Activated T-cell treated with anti-CD3 and anti-CD28 coated beads, Interleukin-2, amount 50 U/mL, for 4 hours (primary cell): ENCODE measurements at places on chromosomes 3 and 15.

- no peak for DNase-seq
These were observed 223.9 kb downstream of the UACA start for GRCh38 chr15:70539409-70539808.

DNA sequence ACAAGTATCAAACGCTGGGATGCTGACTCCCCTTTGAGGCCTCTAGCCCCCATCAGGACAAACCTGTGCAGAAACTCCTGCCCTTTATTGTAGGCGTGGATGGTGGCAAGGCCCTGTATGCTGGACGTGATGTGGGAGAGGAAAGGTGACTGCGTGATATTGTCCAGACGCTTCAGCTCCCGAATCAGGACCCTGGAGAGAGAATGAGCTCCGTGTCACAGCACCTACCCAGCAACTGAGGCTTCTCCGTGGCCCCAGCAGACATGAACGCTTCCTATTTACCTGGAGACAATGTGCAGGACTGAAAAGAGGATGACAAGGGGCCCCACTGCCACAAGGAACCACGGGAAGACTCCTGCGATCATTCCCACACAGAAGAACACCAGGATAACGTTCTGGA lies 65.0 kb upstream of the PARL start:
- DNase-seq = no peak

GRCh38 chr3:187610981-187611511 lies 59.1 kb downstream of the SST start:
- no peak for DNase-seq

- DNase-seq = no peak
These were observed 24.7 kb downstream of the HCN4 start for GRCh38 chr15:73344056-73344455.

DNA sequence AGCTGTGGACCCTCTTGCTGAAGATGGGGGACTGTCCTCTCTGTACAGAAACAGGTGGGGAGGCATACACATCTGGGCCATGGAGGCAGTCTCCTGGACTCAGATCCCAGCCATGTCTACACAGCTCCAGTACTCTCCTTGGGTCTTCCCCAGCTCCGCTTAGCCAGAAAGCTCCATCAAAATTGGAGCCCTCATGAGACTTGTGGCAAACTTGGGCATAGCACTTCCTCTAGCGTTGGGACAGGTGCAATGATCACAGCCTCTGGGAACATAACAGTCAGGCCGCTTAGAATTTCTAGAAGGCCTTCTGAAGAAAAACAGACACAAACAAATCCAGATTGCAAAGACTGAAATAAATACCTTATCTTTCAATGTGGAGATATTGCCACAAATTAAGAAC lies 634.3 kb upstream of the GOLIM4 start:
- DNase-seq = no peak

DNA sequence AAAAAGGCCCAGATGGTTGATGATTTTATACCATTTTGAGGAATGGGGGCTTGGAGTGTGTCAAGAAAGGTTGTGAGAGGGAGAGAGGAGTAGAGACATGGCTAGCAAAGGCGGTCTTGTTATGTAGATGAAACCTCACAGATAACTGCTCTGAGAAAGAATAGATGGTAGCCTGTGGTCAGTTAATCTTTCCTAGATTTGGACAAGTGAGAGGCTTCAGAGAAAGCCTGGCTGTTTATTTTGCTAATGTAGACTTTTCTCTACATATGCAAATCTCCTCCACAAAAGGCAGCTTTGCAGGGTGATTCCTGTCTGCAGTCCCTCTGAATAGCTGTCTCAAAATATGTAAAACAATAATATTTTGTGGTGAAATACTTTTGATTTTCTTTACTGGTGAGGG lies 177.3 kb downstream of the OTOL1 start:
- DNase-seq = no peak

- no peak for DNase-seq
These were observed 44.8 kb downstream of the ANP32A start for GRCh38 chr15:68775671-68776476.

DNA sequence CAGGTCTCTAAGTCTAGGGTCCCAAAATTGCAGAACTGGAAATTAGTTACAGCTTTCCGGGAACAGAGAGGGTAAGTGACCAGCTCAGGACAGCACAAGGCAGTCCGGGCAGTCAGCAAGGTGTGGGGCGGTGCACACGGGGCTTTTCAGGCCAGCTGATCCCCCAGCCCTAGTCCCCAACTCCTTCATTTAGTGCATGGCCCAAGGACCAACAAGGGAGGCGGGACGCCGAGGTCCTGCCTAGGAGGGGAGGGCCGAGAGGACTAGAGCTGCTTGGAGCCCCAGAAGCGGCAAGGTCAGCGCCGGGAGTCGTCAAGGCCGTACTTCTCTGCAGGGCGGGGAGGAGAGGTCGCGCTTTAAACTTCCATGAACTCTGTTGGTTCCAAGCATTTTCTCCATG lies 2.0 kb upstream of the PDE8A start:
- DNase-seq = no peak

- no peak for DNase-seq
These were observed 259.8 kb upstream of the WNT5A start for GRCh38 chr3:55746808-55747413.

- DNase-seq = no peak
These were observed 271.5 kb downstream of the XXYLT1 start for GRCh38 chr3:194999491-194999890.

DNA sequence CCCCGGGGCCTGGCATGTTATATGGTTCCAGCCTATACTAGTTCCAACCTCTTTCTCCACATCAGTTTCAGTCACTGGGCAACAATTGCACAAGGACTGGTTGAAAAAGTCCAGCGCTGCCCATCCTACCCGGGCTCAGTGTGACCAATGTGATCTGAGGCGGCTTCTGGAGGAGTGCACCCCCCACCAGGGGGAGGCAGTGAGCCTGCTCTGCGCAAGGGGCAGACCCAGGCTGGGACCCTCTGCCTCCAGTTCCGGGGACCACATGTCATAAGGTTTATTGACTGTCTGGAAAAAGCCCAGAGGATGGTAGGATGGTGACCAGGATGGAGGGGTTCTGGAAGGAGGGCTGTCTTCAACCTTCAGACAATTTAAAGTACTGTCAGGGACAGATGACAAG lies 25.6 kb upstream of the NR2E3 start:
- no peak for DNase-seq

GRCh38 chr3:140189976-140190375 lies 255.0 kb downstream of the CLSTN2 start:
- DNase-seq = no peak

DNA sequence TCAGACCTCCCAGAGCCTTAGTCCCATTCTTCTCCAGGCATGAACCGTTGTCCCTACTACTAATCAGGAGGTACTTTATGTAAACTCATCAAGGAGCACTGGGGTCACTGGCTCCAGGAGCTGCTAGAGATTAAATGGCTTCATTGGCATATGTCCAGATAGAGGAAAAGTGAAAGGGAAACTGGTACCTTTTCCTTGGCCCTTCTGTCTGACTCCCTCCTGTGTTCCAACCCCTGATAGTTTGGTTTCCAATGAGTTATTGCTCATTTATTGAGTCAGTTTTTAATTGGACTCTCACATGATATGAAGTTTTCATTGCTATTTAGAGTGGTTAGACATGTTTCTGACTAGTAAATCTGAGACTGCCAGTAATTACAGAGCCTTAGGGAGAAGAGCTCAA lies 130.5 kb upstream of the BFSP2 start:
- DNase-seq = no peak

DNA sequence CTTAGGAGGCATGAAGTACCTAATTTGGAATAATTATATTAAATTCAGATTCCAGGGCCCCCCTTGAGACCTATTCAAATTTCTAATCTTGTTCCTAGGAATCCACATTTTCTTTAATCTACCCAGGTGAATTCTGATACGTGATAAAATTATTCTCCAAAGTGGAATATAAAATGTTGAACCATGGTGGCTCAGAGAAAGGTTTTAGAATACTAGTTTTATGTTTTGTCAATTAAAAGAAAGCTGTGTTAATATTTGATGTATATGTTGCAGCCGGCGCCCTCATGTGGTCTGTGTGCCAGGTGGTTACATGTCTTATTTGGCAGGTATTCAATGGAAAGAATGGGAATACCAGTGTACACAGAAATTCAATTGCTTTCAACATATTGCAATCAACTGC lies 321.8 kb downstream of the FEZF2 start:
- DNase-seq = no peak

DNA sequence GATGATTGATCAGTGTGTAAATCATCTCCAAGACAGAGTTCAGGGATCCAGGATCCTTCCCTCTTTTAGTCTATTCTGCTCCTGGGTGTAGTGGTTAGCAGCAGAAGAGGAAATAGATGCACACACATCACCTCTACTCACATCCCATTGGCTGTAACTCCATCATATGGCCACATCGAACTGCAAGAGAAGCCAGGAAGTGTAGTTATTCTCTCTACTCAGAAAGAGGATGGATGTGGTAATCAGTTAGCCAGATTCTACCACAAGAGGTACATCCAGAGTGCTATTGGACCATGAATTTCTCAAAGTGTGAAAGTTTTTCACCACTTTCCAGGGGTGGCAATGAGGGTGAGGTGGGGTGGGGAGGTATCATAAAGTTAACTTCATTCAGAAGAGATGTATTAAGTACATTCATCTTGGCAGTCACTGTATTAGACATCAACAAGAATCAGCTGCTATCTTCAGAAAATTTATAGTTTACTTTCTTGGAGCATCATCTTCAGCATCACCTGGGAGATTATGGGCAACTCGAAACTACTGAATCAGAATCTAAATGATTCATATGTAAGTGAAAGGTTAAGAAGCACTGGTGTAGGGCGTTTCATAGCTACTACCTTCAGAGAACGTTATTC lies 60.6 kb upstream of the GAP43 start:
- no peak for DNase-seq

- DNase-seq = no peak
These were observed 5.8 kb downstream of the APBA2 start for GRCh38 chr15:28891588-28891987.

DNA sequence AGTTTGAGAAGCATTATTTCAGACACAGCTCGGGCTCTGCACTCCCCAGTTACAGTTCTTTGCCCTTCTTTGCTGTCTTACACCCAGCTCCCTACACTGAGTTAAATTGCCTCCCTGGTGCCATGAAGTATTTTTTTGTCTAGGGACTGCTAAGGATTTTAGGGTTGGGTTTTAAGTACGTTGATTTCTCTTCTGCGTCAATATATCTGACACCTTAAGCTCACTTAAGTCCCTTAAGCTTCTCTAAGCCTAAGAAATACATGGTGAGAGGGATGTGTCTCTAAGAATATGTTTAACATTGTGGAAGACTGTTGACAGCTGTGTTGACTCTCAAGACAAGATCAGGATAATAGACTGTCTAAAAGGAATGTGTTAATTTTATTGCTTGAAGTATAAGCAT lies 400.5 kb downstream of the PTPRG start:
- no peak for DNase-seq

- no peak for DNase-seq
These were observed 4.5 kb upstream of the HCN4 start for GRCh38 chr15:73373221-73373620.

GRCh38 chr15:79090487-79091203 lies at the start of gene RASGRF1:
Gene RASGRF1 (minus strand): TSS chr15:79090780. CDS start chr15:79090498, 282 bp downstream.
- no peak for DNase-seq
